ENCODE measurements at places on chromosomes 11 and 22.

- peak; percentile 55 for DNase-seq
These were observed 89.7 kb upstream of the PHOX2A start for GRCh38 chr11:72333661-72334060.

GRCh38 chr22:49992921-49993648, 19.5 kb downstream of the IL17REL start:
- peak; percentile 85 for DNase-seq

- DNase-seq = no peak
These were observed 30.2 kb downstream of the C11orf91 start for GRCh38 chr11:33670250-33671011.

- DNase-seq = no peak
These were observed 1.8 kb upstream of the SERPIND1 start for GRCh38 chr22:20771918-20772625.

GRCh38 chr22:38462960-38463784, 4.7 kb upstream of the KDELR3 start:
- no peak for DNase-seq

GRCh38 chr22:24772493-24773220, 1.9 kb downstream of the PIWIL3 start:
- no peak for DNase-seq

DNA sequence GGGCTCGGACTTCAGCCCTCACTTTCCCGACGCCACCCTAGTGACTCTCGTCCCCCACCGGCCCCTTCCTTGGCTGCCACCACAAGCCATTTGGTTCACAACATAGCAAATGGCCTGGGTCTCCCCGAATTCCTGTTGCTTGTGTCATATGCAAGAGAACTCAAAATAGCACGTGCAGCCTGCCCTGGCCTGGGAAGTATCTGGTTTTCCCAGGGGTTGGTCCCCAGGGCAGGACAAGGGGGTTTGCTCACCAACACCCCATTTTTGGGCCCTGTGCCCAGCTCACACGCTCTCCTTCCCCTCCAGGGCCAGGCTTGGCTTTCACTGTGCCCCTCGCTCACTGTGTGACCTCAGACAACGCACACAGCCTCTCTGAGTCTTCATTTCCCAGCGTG, 12.8 kb upstream of the TPCN2 start:
- no peak for DNase-seq

DNA sequence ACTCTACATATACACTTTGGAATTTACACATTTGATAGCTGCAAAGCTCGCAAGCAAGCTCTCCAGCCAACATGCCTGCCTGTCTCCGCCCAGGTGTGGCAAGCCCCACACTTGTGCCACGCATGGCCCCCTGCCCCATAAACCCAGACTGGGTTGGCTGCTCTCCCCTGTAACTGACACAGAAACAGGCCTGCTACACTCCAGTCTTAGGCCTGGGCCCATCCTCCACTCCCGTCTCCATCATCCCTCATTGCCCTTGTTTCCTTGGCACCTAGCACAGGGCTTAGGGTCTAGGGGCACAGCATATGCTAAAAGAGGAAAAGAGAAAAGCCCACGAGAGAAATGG, 41.4 kb downstream of the PACSIN2 start:
- no peak for DNase-seq

- no peak for DNase-seq
These were observed 15.7 kb downstream of the SLN start for GRCh38 chr11:107696140-107696539.

GRCh38 chr11:10413268-10413667, 41.8 kb upstream of the AMPD3 start:
- peak; percentile 71 for DNase-seq

Measured in activated naive CD4-positive, alpha-beta T cell treated with anti-CD3 and anti-CD28 coated beads for 36 hours (primary cell).